ENCODE measurements at places on chromosomes 2 and 18. TPM values are rescaled to one million over a fixed set of nuclear protein-coding genes. Genes with fewer than 3 reads are reported as not detected.

DNA sequence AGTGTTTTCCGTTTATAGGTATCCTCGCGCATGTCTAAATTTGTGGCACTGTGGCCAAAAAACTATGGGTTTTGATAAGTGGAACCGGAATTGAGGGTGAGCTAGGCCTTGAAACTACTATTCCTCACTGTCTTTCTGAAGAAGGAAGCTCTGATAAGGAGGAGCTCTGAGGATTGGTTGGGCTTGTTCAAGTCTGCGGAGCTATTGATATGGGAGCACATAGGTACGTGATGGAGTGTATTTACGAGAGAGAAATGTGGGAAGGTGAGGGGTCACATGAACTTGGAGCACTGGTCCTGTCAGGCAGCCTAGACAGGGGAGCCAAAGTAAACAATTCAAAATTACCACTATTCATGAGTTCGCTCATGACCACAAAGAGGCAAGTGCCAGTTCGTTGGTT, 131.4 kb downstream of the BABAM2 start:
- no peaks in the 10 kb centered on the region for H3K27me3 ChIP-seq
- no peak overlapping the region for H3K27ac ChIP-seq
- H3K4me1 ChIP-seq = no peaks in the 10 kb centered on the region
- no peak overlapping the region for H3K4me3 ChIP-seq

Gene SALL3
- total RNA-seq = not detected

Gene NT5DC4
- total RNA-seq = not detected

DNA sequence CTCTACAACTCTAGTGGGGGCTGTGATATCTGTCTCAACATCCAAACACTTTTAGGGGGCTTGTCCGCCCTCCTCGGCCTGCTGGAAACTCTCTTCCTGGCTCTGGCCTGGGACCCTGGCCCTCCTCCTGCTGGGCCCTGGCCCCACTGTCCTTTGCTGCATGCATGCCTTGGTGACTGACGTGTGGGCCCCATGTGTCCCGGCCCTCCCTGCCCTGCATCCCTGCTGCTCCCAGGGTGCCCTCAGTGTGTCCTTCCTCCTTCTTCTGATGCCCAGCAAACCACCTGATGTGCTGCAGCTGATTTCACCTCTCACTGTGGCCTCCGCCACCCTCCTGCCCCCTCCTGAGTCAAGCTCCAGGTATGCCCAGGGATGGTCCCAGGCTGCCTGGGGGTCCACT, 101.7 kb downstream of the SEPTIN10 start:
- H3K36me3 ChIP-seq = no peaks in the 10 kb centered on the region
- no peak overlapping the region for H3K27ac ChIP-seq
- H3K4me3 ChIP-seq = no peak overlapping the region
- H3K4me1 ChIP-seq = peaks cover 3% of the 10 kb centered on the region
- no peak for DNase-seq
- no peaks in the 10 kb centered on the region for H3K27me3 ChIP-seq

Gene ITPRID2
- total RNA-seq = 40.8 TPM

- no peaks in the 10 kb centered on the region for H3K27me3 ChIP-seq
- peaks cover 9% of the 10 kb centered on the region for H3K36me3 ChIP-seq
- peak overlapping the region; percentile 46 for H3K27ac ChIP-seq
Measured at GRCh38 chr2:113966832-113967231, 76.9 kb downstream of the ACTR3 start.
